ENCODE measurements at places on chromosomes 5 and 9.

DNA sequence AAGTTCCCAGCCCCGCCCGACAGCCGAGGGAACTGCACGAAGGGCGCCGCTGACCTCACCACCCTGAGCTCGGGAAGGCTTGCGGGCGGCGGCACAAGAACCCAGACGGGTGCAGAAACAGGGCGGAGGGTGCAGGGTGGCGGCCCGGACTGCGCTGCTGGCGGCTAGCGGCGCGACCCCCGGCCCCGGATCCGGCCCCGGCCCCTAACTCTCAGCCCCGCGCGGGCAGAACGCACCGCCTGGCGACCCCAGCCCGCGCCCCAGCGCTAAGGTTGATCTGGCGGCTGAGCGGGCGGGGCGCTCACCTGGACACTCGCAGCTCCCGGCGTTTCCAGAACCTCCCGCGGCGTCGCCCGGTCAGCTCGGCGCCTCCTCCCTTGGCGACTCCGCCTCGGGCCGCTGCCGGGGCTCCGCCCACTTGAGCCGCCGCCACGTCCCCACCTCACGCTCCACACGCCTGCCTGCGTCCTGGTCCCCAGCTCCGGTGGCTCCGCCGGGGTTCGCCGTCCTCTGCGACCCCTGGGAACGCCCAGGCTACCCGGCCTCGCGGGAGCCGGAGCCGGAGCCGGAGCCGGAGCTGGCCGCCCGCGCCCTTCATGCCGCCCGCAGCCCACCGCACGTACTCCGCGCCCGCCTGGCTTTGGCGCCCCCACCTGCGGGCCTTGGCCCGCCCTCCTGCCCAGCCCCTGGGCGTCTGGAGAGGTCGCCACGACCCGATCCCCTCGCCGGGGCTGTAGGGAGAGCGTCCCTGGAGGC, at the start of gene P4HA2:
TSS of gene P4HA2 (minus strand) at position 369 of the 756 bp plus-strand sequence. CDS start 9,227 bp downstream, outside the sequence.
- DNase-seq = peak; percentile 67

- DNase-seq = no peak
Measured at GRCh38 chr9:137347928-137348327, 45.9 kb upstream of the NRARP start.

GRCh38 chr5:134547999-134548658, 22.7 kb downstream of the JADE2 start:
- no peak for DNase-seq

DNA sequence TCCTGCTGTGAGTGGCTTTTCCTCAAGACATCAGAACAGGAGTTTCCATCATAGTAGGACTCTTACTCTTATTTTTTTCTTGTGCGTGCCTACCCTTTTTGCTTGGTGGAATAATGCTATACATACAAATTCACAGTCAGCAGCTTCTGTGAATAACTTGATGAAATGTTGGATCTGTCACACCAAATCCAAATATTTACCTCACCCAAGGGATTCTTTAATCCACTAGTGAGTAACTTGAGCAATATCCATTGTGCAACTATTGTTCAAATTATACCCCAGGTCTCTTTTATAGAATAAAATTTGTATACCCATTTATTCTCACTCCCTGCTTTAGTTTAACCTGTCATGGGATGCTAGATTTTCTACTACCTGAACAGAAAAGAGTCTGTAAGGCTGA, 1078.3 kb upstream of the EDIL3 start:
- no peak for DNase-seq

DNA sequence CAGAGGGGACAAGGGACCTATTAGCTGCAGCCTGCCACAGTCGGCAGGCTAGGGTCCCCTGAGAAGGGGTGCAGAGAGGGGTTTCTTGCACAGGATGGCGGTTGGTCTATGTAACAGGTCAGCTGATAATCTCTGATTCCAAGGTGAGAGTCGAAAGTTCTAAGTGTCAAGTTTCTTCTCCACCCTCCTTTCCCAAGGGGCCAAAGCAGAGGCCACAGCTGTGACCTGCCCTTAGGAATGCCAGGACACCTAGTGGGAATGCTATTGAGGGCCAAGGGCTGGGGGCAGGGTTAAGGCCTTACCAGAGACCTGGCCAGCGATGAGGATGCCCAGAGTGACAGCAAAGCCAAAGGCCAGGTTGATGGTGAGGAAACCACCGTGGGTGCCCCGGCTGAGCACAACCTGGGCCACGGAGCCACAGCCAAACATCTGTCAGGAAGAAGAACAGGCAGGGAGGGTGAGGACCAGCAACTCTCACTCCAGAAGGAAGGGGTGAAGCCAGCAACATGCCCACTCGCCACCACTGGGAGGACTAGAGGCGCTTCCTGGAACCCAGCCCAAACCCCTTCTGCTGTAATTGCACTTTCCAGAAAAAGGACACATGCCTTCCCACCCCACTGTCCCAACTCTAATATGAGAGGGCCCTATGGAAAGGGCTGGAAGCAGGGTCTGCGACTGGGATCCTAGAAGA, 3.8 kb downstream of the AQP3 start:
- no peak for DNase-seq

DNA sequence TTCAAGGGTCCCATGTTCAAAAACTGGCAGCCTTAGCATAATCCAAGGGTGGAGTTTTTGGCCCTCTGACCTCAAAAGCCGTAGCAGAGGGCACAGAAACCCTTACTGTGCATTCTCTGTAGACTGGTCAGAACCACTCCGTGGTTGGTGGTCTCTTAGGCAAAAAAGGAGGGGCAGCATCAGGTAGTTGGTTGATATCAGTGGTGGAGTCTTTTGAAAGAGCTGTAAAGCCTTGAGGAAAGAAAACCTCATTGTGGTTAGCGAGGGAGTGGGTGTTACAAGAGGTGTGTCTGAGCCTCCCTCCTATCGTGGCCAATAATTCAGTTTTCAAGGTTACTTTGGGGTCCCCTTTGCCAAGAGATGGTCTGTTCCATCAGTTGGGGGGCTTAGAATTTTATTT, 40.9 kb downstream of the ARHGEF28 start:
- DNase-seq = no peak

- no peak for DNase-seq
Measured at GRCh38 chr9:72133365-72134035, 15.7 kb upstream of the GDA start.
